ENCODE measurements at places on chromosomes 12 and 14.

- DNase-seq = no peak
These were observed 4.1 kb downstream of the EVL start for GRCh38 chr14:100069161-100069800.

- no peak for DNase-seq
These were observed 8.7 kb downstream of the MTERF2 start for GRCh38 chr12:106978035-106978800.

- no peak for DNase-seq
These were observed 24.4 kb downstream of the RCOR1 start for GRCh38 chr14:102616799-102617198.

- DNase-seq = no peak
These were observed 180.0 kb downstream of the DAD1 start for GRCh38 chr14:22409006-22409405.

DNA sequence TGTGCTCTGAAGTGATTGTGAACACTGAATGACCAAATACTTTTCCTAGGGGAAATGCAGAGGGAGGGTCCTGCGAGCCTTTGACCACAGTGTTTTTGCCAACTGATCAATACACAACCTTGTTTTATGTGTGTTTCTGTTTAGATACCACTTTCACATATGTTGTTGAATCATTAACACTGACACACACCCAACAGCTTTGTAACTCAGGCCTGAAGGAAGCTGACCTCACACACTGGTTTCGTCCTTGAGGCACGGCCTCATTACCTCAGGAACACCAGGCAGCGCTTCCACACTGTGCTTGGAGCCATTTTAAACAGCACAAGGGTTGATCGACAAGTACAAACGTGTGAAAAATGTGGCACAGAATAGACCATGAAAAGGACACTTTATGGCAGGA, 60.0 kb downstream of the PPFIBP1 start:
- DNase-seq = no peak

DNA sequence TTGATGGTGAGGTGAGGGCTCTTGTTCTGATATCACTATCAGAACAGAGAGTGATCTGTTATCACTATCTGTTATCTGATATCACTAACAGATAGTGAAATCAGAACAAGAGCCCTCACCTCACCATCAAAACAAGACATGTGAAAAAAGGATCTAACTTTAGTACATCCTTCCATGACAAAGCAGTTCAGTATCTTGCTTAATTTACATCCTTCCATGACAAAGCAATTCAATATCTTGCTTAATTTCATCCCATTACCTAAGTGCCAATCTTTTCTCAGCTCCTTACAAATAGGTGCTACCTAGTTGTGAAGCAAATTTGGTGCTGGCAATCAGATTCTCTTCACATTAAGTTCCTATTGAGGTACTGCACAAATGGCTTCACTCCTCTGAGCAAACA, 1865.6 kb upstream of the FLRT2 start:
- no peak for DNase-seq

- no peak for DNase-seq
These were observed 46.6 kb upstream of the LRIG3 start for GRCh38 chr12:58966939-58967338.

- DNase-seq = no peak
These were observed 69.9 kb downstream of the DDX51 start for GRCh38 chr12:132074216-132074615.

DNA sequence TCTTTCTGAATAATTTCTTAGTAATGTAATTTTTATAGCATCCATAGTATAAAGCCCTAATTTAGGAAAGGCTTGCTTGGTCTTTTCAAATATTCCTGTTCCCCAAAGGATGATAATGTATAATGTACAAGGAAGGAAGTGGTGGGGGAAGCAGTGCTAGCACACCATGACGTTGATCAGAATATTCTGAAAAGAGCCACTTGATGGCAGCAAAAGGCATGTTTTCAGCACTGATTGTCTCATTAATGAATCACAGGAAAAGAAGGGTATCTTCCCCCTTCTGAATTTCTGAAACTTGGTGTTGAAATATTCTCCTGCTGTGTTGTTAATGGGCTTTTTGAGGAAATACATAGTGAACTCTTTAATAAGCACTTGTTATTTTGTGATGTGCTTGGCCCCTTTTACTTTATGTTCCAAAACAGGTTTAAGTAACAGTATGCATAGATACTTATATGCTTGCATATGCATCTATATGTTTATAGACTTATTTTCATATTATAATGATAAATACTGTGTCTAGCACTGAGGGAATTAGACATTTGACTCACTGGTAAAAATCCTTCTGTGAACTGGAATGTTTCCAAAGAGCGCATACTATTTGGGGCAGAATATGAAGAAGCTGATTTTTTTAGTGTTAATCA, 122.0 kb downstream of the TMEM117 start:
- DNase-seq = peak; percentile 43

DNA sequence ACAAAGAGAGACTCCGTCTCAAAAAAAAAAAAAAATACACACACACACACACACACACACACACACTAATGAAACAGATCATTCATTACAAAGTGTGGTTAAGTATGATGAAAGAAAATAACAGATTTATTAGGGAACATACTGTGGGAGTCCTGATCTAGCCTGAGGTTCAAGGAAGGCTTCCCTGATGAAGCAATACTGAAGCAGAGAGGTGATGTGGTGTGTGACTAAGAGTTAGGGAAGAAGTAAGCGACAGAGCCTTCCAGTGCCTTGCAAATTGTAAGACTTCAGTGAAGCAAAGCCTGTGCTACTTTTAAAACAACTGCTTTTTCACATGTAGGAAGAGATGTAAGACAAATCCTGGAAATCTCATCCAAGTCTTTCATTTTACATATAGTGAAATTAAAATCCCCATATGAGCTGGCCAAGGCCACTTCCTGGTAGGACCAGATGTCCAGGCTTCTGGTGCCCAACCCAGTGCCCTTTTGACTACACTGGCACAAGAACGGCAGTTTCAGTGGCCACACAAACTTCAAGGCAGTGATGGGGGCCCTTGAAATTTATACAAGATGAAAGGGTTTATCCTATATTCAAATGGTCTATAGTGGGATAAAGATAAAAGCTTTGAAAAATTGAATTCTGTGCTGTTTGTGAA, 86.2 kb downstream of the STON2 start:
- no peak for DNase-seq

DNA sequence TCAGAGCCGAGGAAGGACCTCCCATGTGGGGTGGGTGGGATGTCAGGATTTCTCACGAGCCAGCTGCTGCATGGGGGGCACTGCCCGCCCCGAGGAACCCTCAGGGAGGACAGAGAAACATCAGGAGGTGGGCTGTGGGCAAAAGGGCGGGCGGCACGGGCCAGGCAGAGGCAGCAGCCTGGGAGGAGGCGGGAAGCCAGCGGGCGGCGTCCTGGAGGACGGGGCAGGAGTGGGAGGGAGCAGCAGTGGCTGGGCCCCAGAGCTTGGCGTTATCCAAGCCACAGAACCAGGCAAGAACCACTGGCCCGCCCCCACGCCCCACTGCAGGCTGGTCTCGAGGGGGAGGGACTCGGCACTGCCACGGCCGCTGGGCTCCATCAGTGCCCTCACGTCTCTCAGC, 2.4 kb downstream of the C14orf180 start:
- no peak for DNase-seq

DNA sequence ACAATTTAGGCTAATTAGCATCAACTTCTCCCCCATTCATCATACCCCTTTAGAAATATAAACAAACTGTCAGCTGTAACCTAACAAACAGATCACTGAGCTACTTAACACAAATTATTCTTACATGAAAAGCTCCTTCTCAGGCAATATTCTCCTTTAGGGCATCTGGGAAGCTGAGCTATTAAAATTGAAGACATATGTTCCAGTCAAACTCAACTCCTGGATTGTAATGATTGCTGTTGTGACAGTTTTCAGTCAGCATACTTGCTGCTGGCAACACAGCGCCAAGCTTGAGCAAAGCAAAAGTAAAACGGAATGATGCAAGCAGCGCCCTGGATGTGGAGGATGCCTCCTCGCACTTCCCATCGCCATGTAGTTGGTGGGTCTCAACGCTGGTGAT, 82.4 kb downstream of the SLC25A21 start:
- DNase-seq = no peak

GRCh38 chr14:102094101-102094500, 7.3 kb upstream of the HSP90AA1 start:
- DNase-seq = no peak

- no peak for DNase-seq
These were observed 263 bp upstream of the IFT81 start for GRCh38 chr12:110123919-110124268.

- no peak for DNase-seq
These were observed 9.6 kb downstream of the CNOT2 start for GRCh38 chr12:70252832-70253231.

DNA sequence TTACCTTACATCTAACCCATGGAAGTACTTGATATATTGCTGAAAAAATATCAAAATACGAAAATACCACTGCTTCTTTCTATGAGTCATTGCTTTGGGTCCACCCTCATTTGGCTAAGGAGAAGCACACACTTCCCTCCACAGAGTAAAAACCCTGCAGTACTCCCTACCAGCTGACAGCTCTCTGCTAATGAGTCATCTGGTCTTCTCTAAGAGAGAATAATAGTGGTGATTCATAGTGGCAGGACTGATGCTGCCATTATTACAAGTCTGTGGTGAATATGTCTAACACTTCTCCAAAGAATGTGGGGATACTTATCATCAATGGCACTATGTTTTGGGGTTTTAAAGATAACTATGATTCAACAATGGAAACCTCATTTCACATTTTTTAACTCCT, 90.7 kb downstream of the PPFIA2 start:
- DNase-seq = no peak

DNA sequence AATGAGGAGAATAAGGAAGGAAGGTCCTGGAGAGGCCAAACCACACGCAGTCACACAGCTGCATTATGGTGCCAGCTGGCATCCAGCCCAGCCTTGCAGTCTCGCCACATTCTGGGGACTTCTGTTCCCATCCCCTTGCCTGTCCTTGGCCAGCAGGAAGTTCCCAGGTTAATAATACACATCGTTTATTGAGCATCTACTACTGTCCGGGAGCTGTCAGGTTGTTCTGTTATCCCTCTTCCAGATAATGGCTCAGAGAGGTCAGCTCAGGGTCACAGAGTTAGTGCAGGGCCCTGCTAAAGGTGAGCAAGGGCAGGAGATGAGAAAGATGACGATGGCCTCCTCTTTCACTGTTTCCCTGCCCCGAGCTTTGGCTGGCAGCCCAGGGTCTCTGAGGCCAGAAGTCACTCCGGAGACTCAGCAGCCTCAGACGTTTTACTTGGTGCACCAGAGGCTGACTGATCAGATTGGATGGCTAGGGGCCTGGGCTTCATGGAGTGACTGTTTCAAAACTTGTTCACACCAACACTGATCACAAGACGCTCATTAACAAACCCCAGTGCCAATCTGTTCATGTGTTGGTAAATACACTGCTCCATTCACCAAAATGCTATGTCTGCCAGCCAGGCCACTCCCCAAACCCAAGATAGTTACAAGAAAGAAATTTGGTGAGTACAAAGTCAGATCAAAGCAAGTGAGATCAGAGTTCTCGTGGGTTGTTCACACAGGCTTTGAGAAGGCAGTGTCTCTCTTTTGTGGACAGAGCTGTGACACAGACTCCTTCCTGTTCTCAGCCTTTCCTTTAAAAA, 79.2 kb downstream of the B4GALNT3 start:
- DNase-seq = peak; percentile 91

DNA sequence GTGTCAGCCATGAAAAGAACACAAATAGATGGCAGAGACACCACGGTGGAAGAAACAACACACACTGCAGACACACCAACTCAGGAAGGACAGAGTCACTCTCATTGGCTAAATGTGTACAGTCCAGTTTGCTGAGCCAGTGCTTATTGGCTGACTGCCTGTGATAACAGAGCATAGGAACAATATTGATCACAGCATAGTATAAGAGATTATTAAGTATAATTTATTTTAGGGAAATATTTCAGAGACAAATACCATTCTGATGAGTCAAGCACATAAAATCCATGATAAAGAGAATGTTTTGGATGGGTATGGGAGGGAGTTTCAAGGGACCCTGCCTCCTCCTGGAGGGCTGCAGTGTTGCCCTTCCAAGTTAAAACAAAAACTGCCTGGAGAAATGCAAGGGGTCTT, 50.9 kb downstream of the BTG1 start:
- DNase-seq = no peak

GRCh38 chr12:122293081-122293480, 26.8 kb upstream of the VPS33A start:
- no peak for DNase-seq

DNA sequence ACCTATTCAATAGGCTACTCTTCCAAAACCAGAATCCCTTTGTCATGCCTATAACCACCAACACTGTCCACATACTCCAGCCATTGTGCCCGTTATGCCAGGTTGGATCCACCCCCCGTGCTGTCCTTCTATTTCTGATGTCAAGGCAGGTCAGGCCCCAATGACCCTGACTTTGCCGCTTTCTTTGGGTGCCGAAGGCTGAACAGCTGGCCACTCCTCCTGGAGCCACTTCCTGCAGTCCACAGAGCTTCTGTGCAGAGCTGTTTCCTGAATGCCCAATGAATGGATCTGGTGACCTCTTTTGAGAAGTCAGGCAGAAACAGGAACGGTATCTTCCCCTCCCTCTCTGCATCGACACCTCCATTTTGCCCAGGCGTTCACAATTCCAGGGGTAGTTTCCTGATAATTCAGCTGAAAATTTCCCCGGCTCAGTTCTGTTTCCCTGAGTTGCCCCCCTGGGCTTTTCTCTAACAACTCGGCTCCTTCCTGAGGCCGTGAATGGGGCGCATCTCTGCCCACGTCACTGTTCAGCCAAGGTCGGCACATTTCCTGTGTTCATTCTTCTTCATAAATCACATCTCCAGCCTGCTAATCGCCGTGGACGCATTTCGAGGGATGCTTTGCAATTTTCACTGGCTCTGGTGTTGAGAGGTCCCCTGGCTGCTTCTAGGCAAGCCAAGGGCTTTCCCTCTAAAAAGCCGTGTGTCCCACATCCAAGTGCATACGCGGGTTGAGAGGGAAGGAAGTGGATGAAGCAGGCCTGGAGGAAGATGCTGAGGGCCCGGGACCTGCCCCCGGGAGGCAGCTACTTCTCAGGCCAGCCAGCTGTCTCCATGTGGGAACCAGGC, 86.5 kb downstream of the PAPOLA start:
- DNase-seq = no peak

DNA sequence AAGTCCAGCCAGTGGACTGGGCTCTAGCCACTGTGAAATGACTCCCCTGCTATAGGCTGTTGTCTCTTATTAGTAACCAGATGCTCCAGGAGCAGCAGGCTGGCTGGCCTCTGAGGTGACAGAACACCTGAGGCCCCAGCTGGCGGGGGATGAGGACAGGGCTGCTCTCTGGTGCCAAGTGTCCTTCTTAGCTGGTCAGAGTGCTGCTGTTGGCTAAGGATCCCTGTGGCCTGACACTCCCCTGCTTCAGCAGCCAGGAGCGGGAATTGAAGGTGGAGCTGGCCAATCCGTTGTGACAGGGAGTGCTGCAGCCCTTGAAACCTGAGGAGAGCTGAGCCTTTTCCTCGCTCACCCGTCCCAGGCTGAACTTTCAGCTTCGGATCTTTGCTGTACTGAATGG, 30.7 kb downstream of the TMEM229B start:
- peak; percentile 5 for DNase-seq

- DNase-seq = no peak
These were observed 36.2 kb upstream of the SGPP1 start for GRCh38 chr14:63764103-63764502.
